SJSA1 (cell line): ENCODE measurements at places on chromosomes 12 and 14.

DNA sequence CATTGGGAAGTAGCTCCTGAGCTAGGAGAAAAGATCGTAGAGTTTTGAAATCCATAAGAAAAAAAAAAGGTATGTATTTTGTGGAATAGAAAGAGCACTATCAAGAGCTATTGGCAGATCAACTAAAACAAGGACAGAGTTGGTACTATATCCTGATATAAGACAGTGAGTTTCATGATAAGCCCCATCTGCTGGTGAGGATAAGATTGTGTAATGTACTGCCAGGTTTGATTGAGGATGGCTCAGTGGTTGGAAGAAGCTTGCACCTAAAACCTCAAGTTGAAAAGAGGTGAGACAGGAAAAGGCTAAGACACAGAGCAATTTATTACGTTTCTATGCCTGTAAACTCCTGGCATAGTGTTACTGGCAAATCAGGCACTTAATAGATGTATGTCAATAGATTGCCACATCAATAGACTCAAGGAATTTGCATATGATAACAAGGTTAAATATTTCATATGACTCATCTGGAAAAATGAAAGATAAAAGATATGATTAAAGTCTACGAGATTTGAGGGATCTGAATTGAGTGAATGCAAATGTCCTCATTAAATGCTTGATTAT, 525.6 kb downstream of the FLRT2 start:
- DNase-seq: no peak

DNA sequence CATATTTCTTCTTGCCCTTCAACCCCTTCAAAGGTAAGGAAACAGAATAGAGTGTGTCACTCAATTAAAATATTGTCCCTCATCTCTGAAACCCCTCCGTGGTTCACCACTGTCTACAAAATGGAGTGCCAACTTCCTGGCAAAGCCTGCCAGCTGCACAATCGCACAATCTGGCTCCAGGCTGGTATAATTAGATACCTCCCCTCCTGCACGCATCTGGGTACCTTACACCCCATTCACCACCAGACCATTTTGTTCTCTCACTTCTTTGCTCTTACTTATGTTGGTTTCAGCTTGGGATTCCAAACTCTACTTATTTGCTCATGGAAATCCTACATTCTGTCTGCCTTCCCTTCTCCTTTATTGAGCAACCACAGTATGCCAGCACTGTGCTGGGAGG, 314.9 kb downstream of the NUAK1 start:
- DNase-seq: no peak

DNA sequence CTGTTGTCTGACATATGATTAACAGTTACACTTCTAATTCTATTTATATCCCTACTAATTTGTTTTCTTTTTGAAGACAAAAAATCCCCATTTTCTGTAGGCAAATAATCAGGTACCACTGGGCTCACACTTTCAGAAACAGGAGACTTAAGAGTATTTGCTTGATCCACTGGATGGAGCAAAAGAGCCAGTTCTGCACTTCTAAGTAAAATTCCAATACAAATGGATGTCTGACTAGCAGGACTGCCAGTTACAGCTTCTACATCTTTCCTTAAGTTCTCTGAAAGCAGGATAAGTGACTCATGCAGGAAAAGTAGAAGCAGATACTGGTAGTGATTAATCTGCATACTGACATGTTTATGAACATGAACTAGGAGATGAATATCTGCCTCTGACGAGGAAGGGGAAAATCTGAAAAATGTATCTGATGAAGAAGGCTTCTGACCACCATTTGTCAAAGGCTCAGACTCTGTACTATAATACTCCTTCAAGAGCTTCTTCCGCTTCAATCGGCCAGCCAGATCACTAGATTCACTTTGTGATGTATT, 73.8 kb upstream of the ANKS1B start:
- DNase-seq: no peak

- no peak for DNase-seq
Observed at GRCh38 chr12:18888047-18888446, 150.1 kb downstream of the CAPZA3 start.

GRCh38 chr12:46671102-46671501, 154.7 kb downstream of the SLC38A4 start:
- no peak for DNase-seq

DNA sequence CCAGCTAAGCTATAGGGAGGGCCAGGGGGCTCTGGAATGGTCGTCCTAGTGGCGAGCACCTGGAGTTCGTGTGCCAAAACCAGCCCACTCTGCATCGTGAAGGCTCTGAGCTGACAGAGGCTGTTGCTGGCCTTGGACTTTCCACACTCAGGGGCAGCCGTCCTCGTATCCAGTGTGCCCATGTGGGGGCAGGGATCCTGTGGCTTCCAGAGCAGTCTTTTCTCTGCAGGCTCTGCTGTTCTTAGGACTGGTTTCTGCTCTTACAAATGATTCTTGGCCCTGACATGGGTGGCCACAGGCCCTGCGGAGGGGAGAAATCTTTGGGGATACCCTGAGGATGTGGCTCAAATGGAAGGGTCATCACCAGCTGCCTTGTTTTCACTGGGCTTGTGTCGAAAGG, 177.4 kb upstream of the FKBP4 start:
- DNase-seq: no peak

GRCh38 chr12:90071996-90072395, 363.4 kb upstream of the ATP2B1 start:
- no peak for DNase-seq

DNA sequence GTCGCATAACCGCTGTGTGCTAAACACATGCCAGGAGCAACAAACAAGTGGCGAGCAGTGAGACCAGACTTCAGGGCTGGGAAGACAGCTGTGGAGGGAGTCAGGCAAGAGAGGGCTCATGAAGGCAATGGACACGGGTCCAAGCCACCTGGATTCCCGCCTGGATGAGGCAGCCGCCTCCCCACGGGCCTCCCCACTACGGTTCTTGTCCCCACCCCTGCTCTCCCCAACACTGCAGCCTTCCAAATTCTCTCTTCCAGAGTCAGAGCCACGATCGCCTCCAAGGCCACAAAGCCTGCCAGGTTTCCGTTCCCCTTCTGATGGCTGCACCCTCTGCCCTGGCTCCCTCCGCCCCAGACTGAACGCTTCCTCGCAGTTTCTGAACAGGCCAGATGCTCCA, 36.1 kb upstream of the PIWIL1 start:
- DNase-seq: no peak

DNA sequence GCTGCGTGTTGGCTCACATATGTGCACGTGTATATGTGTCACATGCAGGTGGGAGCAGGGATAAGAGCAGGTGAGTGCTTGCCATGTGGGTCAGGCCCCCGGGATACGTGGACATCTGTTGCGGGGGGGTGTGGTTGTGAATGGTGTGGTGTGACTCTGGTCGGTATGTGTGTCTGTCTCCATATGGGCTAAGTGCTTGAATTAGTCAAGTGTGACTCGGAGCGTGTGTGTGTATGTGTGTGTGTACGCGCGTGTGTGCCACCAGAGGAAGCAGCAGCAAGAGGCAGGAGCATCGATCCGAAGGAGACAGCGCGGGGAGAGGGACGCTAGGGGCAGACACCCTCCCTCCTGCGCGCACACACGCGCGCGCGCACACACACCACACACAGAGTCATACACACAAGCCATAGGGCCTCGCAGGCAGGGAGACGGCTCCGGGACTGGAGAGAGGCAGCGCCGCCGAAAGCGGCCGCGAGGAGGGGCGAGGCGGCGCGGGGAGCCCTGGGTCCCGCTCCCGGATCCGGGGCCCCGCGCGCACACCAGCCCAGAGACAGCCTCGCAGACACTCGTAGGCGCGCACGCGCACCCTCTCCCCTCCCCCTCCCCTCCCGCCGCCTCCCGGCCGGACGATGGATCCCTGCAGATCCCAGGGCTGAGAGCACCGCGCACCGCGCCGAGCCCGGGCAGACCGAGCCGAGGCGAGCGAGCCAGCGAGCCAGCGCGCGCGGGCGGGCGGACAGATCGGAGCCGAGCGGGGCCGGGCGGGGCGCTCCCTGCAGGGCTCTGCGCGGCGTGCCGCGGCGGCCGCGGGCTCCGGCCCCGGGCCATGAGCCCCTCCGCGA, at the start of gene ASIC1:
ASIC1 (plus strand) TSS at position 597 of the 842 bp plus-strand sequence. CDS start 1,171 bp downstream, outside the sequence.
- peak; percentile 72 for DNase-seq

- no peak for DNase-seq
Observed at GRCh38 chr12:65329721-65330120, 51.2 kb downstream of the MSRB3 start.

GRCh38 chr12:20300457-20300856, 67.9 kb upstream of the PDE3A start:
- no peak for DNase-seq

DNA sequence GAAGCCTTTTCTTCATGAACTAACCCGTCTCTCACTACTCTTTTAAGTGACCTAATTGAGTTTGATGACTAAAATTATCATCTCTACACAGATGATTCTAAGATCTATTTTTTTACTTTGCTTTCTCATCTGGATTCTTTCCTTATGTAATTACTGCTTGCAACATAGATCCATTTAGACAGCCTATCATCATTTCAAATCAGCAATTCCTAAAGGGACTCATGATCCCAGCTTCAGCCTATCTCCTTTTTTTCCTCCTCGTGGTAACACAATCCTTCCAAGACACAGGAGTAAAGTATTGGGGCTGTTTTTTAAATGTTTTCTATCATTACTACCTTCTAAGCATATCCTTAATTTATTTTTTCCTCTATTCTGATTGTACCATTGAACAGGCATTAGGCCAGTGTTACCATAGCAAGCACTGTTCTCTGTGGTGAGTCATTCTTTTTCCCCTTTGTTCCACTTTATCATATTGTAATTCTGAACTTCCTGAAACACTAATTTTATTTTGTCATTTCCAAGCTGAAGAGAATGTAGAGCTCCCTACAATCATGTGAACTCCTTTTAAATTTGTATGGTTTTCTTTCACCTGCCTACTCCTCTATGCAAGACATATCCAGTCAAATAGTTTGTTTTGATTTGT, 190.4 kb upstream of the FAR2 start:
- DNase-seq: no peak

DNA sequence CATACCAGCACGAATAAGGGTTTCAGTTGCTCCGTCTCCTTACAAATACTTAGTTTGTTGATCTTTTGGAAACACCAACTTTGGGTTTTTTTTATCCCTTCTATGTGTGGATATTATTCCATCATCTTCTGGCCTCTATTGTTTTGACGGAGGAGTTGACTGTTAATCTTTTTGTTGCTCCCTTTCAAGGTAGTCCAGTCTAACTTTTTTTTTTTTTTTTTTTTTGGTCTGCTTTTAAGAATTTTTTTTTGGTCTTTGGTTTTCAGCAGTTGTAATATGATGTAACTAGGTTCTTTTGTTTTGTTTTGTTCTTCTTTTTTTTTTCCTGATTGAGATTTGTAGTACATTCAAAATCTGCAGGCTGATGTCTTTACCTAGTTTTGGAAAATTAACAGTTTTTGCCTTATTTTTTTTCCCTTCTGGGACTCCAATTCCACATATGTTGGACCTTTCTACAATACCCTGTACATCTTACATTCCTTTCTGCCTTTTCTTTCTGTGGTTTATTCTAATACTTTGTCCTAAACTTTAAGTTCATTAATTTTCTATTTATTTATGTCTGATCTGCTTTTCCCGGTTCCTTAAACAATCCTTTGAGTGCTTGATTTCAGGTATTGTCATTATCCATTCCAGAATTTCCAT, 54.9 kb downstream of the DNAH10 start:
- DNase-seq: no peak

DNA sequence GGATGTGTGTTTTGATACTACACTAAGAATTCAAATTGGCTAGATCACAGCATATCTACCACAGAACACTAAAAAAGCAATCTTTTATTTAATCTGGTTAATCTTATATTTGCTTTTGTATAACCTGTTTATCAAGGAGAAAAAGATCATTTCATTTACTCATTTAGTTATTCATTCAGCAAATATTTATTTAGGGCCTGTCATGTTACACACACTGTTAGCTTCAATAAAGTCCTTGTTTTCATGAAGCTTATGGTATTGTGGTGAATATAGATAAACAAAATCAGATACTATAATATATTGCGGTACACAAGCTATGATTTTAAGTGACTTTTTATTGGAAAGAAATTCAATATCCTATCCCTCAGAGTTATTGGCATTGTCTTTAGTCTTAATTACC, 350.8 kb downstream of the LRFN5 start:
- no peak for DNase-seq

- peak; percentile 57 for DNase-seq
Observed at GRCh38 chr14:101965181-101965544, 790 bp downstream of the DYNC1H1 start.

DNA sequence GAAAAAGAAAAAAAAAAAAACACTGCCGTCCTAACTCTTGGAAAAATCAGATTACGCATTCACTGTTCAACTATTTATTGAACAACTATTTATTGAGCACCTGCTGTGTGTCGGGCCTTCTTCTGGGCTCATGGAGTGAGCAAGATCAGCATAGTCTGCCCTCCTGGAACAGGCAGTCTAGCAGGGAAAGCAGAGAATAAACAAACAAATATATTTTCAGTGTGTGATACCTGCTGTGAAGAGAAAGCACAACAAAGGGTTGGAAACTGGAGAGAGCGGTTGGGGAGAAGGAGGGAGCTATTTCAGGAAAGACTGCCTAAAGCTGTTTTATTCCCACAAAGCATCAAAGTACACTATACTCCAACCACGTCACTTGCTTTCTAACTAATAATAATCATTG, 10.8 kb downstream of the PROX2 start:
- DNase-seq: no peak

DNA sequence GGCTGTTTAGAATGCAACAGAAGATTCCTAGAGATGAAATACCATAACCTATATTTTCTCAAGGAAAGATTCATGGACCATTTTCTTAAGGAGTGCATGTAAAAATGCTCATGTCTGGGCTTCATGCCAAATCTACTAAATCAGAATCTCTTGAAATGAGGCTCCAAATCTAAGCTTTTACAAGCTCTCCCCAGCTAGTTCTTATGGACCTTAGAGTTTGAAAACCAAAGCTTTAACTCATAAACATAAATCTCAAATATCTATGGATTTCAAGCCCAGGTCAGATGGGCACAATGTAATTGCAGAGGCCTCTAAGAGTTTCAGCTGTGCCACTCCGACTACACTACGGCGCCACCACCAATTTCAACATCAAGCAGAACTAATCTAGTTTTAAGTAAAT, 117.3 kb upstream of the CAND1 start:
- DNase-seq: no peak

DNA sequence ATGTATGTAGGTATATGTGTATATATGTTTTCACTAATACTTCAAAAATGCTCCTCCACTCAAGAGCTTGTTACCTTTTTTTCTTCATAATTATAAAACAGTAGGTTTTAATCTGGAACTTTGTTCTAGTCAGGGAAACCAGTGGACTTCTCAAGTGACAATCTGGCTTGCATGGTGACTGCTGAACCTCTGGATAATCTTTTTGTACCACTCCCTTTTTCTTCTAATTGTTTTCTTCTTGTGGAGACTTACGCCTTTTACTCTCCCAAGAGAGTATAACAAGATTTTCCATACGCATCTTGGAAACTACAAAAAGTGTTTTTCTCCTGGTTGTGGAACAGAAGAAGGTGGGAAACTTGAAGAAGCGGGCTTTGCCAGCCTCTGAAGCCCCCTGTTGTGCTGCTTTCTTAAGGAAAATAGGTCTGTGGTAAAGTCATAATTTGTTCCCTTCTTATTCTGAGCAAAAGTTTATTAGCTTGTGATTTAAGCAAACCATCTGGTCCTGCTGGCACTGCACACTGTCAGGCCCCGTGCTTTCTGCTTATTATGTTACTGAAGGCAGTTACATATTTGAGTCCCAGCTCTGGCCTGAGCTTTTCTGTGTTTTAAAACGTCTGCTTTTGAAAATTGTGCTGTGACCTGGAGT, 291.8 kb downstream of the ERC1 start:
- DNase-seq: no peak
